ENCODE measurements at places on chromosomes 6 and 20.
A peak's percentile ranks its signal among the peaks of the same experiment; 100 is the strongest.

DNA sequence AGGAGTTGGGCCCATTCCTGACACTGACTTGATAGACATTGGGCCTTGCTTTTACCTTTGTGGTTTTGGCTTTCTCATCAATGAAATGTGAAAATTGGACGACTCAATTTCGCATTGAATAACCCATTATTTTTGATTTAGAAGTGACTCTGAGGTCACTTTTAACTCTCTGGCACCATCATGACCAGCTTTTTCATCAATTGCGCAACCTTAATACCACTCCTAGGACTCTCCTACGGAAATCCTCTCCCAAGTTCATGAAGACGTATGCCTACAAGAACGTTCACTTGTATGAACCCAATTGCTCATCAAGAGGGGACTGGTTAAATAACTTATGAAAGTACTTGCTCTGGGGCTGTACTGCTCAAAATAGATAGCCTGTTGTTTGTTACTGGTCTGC lies 86.7 kb upstream of the CHD6 start:
- no peak for DNase-seq

DNA sequence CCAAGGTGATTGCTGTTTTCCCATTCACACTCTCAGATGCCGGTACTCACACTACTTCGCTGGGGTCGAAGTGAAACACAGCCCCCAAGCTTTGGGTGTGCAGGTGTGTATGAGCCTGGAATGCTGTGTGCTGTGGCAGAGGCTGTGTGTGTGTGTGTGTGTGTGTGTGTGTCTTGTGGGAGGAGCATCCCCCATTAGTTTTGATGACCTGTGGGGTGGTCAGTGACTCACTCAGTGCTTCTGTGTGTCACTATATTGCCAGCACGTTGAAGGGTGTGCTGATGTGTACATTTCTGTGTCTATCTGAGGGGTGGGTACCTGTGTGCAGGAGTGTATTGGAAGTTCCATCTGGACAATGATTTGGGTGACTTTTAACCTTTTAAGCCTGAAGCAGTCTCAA lies 5.0 kb upstream of the SLC12A5 start:
- no peak for DNase-seq

DNA sequence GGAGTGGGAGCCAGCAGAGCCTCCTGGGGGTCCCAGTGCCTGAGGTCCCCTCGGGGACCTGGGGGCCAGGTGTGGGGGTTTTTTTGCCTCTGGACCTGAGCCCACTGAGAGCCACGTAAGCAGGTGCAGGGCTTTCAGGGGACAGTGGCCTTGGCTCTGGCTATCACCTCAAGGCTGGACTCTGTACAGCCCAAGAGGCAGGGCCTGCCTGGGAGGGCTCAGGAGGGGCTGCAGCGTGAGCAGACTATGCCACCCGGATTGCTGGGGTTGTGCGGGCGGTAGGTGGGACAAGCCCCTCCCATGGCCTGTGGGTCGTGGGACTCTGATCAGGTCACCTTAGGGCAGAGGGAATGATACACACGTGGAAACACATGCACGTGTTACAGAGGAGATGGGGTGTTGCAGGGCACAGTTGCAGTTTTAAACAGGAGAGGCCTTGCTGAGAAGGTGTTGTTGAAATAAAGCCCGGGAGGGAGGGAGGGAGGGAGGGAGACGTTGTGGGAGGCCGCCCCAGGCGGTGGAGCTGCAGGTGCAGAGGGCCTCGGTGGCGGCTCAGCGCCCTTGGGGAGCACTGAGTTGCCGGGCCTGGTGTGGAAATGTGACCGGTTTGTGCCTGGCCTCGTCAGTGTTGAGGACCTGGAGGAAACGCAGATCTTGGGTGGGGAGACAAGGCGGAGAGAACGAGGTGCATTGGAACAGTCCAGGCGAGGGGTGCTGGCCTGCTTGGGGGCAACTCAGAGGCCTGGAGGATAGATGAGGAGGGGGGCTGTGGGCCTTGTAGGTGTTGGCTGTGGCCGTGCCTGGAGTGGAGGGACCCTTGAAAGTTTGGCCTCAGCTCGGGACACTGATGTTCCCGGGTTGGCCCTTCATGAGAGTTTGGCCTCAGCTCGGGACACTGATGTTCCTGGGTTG lies 2.3 kb downstream of the TCEA2 start:
- no peak for DNase-seq

GRCh38 chr6:43223175-43223574 lies 6.1 kb downstream of the DNPH1 start:
- no peak for DNase-seq

- DNase-seq, result no peak
These were observed 303.8 kb downstream of the COL12A1 start for GRCh38 chr6:74902089-74902488.

- DNase-seq, result no peak
These were observed 15.8 kb downstream of the KLHL32 start for GRCh38 chr6:96940322-96940721.

DNA sequence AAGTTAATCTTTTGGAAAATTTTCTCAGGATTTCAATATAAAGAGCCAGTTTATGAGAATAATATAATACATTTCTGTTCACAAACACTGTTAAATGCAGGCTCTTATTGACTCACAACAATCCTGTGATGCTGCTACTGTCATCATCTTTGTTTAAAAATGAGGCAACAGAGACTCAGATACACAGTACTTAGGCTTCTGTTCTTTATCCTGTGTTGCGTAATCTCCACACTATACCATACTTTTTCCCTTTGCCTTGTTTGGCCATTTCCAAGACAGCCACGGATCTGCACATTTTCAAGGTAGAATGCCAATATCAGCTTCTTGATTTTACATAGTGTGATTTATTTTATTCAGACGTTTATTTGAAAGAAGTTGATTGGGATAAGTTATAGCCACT lies 699.0 kb upstream of the CITED2 start:
- DNase-seq, result no peak

DNA sequence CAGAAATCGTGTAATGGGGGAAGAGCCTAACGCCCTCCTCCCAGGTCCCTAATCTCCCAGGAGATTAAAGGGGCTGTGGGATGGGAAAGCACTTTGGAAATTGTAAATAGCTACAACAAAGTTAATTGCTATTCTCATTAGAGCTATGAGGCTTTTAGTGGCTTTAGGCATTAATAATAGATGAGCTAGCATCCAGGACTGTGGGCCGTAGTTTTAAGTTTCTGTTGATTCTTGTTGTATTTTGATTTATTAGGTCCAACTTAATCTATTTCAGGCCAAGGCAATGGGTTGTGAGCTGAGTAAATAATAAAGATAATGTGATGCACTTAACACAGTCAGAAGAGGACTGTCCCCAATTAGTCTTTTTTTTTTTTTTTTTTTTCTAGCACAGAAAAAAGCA lies 67.7 kb downstream of the ANKRD6 start:
- no peak for DNase-seq

DNA sequence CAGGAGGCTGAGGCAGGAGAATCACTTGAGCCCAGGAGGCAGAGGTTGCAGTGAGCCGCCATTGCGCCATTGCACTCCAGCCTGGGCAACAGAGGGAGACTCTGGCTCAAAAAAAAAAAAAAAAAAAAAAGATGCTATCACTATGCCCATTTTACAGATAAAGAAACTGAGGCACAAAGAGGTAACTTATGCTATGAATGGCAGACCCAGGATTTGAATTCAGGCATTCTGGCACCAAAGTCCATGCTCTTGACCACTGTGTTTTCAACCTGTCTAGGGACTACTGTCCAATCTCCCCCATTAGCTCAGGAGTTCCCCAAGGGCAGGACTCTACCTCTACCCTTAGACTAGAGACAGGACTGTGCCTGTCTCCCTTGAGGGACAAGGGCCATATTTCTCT lies 9.1 kb upstream of the MDFI start:
- DNase-seq, result no peak

DNA sequence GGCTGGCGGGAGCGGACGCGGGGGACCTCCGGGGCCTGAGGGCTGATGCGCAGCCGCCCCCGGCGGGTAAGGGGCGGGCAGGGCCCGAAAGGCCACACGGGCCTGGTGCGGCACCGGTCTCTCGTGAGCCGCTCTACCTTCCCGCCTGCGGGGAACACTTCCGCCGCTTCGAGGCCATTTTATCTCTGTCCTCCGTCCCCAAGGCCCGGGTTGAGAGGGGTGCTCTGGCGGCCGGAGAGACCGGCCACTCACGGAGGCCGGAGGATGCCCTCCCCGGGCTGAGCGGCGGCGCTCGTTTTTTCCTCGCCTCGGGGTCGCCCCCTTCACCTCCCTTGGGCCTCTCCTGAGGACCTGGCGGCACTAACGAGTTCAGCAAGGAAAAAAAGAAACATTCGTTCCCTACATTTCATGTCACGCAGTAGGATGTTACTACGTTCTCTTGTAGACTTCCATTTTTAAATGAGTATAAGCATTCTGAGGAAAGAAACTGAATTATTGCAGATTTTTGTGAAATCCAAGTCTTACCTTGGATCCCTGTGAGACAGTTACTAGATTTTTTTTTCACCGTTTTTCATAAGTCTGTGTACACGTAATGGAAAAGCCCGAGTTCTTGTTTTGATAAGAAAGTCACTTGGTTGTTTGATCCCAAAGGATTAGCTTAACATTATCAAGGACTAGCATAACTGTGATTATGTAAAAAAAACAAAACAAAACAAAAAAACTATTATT lies 575 bp downstream of the WTAP start:
- DNase-seq, result peak; percentile 52

DNA sequence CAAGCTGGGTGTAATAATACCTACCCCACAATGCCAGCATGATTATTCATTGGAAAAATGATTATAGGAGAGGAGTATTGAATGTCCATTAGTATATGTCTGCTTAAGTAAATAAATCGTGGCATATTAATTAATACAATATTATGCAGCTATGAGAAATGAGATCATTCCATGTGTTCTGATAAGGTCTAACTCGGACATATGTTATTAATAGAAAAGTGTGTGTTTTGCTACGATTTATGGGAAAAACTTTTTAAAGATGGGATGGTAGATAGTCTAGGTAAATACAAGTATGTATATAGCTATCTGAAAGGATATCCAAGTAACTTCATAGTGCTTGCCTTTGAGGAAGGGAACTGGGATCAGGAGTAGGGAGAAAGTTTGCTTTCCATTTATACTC lies 61.5 kb upstream of the CDKAL1 start:
- no peak for DNase-seq

GRCh38 chr6:72466471-72466870 lies 155.4 kb upstream of the KCNQ5 start:
- DNase-seq, result no peak

DNA sequence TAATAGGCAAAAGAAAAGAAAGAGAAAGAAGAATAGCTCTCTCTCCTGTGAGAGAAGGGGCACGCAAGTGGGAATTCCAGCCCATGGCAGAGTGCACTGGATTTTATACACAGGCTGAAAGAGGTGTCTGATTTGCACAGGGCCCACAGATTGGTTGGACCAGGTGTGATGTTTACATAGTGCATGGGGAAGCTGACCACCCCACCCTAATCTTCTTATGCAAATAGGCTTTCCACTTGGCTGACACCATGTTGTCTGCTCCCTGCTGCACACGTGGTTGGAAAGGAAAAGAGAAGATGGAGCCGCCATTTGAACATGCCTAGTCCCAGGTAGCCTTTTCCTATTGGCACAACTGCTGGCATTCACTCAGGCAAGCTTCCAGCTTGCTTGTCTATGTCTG lies 20.2 kb downstream of the MICA start:
- no peak for DNase-seq

GRCh38 chr6:155259204-155259603 lies 4.6 kb upstream of the CLDN20 start:
- no peak for DNase-seq

GRCh38 chr6:95804847-95805541 lies 210.8 kb upstream of the FUT9 start:
- no peak for DNase-seq

DNA sequence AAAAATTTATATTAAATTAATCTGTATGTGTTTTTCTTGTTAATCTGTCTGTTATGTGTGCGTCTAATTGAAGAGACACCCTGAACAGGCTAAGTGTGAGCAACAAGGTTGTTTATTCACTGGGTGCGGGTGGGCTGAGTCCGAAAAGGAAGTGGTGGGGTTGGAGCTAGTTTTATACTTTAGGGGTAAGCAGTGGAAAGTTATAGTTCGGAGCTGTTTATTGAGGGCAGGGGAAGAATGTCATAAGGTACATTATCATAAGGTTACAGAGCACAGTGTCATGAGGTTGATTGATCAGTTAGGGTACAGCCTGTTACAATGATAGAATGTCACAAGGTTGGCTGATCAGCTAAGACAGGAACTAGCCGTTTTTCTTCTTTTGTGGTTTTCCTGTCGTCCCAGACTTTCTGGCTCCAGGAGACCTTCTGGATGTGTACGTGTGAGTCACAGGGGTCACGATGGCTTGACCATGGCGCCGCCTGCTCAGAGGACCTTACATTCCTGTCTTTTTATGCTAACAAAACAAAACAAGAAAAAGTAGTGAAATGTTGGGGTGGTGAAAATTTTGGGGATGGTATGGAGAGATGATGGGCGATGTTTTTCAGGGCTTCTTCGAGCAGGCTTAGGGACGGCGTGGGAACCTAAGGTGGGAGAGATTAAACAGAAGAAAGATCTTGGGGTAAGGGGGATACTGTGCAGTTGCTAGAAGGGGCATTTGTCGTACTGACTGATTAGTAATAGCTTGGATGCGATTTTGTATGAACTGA lies 754.0 kb upstream of the ADGRB3 start:
- DNase-seq, result peak; percentile 50

DNA sequence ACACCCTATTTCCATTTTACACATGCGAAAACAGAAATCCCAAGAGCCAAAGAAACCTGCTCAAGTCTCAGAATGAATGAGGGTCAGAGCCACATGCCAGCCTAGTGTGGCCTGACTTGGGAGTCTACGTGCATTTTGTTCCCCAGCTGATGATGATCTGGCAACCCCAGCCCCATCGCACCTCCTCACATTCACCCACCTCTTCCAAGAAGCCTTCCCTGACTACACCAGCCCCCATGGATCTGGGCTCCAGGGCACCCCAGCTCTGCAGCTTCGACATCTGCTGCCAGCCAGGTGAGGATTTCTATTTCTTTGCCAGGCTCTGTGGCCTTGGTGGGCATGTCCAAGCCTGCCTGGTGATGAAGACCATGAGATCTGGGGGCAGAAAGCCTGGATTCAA lies 41.0 kb downstream of the ANGPT4 start:
- no peak for DNase-seq

GRCh38 chr6:2830183-2830582 lies 11.5 kb downstream of the SERPINB1 start:
- no peak for DNase-seq

GRCh38 chr6:25250878-25251277 lies 28.3 kb upstream of the CARMIL1 start:
- peak; percentile 20 for DNase-seq

DNA sequence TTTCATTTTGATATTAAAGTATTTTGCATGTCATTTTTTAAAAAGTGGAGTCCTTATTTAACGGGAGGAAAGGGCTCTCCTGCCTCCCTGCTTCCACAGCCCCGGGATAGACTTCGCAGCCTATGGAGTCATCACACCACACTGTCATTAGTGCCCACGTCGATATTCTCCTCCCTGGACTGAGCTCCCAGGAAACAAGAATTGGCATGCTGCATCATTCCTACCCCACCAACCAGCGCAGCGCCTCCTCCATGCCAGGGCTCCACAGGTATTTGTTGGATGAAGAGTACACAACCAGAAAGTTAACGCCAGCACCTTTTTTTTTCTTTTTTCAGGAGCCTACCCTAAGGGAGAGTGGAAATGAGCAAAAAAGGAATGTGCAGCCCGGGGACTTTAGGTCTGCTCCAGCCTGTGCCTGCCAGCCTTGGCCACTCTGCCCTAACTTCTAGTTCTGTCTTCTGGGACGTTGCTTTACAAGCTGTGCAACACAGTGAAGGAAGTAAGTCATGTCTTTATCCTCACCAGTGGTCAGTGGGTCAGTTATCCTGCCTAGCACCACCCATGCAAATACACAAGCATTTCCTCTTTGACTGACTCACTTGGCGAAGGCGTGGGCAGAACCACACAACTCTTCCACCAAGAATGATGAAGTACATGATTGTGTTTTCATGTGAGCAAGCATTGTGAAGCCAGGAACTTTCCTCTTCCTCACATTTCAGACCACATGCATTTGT lies 180.7 kb upstream of the UST start:
- peak; percentile 92 for DNase-seq

Measured in astrocyte of the spinal cord (primary cell).